MV-4-11 (cell line): ENCODE measurements at places on chromosomes 6 and 20.

- DNase-seq: no peak
Measured at GRCh38 chr6:28383235-28384142, 16.1 kb downstream of the ZSCAN12 start.

DNA sequence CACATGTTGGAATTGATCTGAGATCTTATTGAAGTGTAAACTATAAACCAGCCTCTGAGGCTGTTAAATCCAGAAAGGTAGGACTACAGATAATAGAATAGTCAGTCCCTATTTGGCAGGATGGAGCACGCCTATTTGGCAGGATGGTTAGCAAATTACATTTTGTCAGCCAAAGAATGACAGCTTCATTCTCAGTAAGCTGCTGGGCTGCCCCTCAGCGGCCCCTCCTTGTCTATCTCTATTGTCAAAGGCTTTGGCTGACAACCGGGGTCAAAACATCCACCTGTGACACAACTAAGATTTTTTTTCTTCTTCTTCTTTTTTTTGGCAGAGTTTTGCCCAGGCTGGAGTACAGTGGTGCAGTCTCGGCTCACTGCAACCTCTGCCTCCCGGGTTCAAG lies 123.4 kb upstream of the ECI2 start:
- DNase-seq: no peak

DNA sequence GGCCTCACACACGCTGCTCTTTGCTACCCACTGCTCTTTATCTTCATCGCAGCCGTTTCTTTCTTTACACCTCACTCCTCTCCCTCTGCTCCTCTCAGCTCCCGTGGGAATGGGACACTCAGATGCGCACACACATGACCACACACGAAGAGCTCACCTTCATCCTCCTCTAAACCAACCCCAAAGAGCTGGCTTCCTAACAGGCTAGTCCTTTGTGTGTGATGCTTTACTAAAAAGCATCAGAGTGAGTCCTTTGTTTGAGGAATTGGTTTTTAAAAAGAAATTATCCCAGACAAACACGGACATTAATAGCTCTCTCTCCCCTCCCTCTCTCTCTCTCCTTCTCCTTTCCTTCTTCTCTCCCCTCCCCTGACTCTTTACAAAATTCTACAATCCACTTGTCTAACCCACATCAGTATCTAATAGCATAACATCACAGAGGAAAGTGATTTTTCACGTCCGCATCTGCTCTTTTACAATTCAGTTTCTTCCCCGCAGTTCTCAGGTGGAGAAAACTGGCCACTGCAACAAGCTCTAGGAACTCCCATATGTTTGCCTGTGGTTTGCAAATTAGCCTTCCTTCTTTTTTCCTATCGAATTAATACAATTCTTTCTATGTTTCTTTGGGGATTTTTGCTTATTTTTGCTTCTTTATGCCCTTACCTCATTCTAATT lies 306.8 kb upstream of the CNR1 start:
- DNase-seq: no peak

DNA sequence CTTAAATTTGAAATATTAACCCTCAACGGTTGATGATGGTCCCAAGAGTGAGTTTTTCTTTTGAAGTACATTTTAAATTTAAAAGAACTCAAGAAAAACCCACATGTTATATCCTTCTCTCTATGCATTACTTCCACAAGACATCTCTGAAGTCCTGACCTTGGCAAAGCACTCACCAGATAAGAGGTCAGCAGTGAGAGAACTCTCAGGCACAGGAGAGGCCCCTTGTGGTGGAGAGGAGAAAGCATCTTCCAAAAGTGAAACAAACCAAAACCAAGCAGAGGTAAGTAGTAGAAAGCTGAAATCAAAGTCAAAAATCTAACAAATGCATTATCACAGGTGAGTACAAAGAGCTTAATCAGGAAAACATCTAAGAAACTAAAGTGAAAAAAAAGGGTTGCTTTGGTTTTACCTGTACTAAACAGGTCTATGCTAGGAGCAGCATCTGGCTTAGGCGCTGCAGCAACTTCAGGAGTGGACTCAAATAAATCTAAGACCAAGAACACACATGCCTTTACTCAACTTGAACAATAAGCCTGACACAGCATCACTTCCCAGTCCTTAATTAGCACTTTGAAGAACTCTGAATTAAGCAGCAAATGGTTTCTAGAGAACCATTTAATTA lies 80.5 kb downstream of the PRSS35 start:
- DNase-seq: peak; percentile 67

- peak; percentile 60 for DNase-seq
Measured at GRCh38 chr6:163554663-163555062, 140.1 kb downstream of the QKI start.

GRCh38 chr6:31122791-31123706 lies 2.8 kb upstream of the CDSN start:
- no peak for DNase-seq

DNA sequence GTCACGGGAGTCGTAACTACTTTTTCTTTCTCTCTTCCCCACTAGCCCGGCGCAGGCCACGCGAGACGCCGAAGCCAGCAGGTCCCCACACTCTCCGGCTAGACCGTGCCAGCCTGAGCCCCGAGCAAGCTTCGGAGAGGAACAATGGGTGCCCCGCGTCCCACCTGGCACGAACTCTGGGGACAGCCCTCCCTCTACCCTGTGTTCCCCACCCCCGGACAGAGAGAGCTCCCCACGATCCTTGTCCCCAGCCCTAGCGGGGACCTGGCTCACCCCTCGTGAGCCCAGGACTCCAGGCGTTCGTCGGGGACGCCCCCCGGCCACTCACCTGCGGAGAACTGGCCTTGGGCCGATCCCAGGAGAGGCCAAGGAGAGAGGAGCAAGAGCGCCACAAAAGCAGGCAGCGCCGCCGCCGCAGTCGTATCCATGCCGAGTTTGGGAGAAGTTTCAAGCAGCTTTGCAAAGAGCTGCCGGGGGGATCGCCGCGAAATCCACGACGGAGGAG lies 416 bp downstream of the PTPRK start:
- no peak for DNase-seq

DNA sequence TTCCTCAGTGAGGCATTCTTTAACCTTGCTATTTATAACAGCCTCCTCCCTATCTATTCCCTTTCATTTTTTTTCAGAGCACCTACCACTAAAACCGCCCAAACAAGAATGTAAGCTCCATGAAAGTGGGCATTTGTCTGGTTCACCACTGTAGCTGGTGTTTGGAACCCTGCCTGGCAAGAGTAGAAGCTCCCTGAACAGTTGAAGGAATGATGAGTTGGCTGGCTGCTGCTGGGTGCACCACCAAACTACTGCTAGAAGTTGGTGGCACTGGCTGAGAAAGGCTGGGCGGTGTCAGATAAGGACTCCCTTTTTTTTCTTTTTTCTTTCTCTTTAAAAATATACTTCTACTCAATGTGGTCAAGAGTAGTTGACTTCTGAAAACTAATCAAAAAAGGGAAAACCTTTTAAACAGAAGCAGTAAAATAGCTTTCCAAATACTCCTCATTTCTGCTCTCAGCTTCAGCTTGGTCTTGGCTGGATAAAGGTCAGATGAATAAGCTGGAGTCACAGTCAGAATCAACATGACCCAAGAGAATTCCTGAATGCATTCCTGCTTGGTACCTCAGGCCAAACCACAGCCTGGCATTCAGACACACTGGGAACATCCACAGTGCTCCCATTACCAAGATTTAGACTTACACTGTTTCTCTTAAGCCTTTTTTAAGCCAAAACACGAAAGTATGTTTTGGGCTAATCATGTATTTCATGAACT lies 38.0 kb downstream of the RTN4IP1 start:
- no peak for DNase-seq

DNA sequence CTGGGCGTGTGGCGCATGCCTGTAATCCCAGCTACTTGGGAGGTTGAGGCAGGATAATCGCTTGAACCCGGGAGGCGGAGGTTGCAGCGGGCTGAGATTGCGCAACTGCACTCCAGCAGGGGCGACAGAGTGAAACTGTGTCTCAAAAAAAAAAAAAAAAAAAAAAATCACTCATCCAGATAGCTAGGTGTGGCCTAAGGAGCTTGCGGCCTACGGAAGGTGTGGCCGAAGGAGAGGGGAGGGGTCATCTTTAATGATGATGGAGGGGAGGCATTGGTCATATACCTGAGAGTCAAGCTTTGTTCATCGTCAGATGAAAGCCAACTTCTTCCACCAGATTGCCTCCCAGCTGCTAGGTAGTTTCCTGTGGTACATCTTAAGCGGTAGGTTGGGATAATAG lies 801 bp upstream of the PPARD start:
- DNase-seq: no peak

DNA sequence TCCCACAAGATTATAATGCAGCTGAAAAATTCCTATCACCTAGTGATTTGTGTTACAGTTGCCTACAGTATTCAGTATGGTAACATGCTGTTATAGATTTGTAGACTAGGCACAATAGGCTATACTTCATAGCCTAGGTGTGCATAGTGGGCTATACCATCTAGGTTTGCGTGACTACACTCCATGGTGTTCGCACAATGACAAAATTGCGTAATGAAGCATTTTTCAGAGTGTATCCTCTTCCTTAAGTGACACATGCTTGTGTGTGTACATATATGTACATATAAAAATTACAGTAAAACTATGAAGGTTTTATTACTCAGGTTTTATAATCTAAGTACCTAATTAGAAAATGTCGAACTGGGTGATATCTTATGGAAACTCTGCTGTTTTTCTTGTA lies 133.0 kb downstream of the FARS2 start:
- peak; percentile 8 for DNase-seq

DNA sequence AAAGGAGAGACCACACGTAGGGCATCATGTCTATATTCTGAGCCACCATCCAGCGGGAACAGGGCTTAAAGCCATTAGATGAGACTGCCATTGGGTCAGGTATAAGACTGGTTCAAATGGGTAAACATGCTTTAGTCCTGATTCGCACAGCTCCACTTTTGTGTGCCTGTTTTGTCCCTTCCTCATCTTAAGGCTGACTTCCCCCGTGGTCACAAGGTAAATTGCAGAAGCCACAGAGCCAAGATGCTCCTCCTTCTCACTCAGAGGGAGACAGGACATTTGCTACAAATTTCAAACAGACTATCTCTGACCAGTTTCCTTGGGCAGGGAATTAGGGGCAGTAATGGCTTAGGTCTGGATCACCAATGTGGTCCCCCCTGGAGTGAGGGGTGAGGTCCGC lies 11.4 kb upstream of the IFNGR1 start:
- DNase-seq: peak; percentile 29

GRCh38 chr20:32580970-32581838 lies 3.9 kb downstream of the NOL4L start:
- peak; percentile 85 for DNase-seq

GRCh38 chr20:24766143-24766527 lies 182.9 kb upstream of the CST7 start:
- no peak for DNase-seq

DNA sequence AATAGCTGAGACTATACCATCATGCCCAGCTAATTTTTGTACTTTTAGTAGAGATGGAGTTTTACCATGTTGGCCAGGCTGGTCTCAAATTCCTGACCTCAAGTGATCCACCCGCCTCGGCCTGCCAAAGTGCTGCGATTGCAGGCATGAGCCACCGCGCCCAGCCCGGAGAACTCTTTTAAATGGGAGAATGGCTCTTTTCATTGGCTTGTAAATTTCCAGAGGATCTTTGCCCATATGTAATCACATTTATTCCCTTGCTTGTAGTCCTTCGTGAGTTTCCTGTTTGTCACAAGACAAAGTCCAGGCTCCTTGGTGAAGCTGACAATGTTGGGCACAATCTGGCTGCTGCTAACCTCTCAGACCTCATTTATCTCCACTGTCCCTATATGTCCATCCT lies 135.1 kb downstream of the CEP57L1 start:
- DNase-seq: no peak

- DNase-seq: peak; percentile 10
Measured at GRCh38 chr20:21632735-21633053, 72.8 kb upstream of the PAX1 start.

GRCh38 chr6:157268835-157269234 lies 54.5 kb downstream of the TMEM242 start:
- DNase-seq: no peak

GRCh38 chr6:155882527-155883333 lies 427.1 kb upstream of the NOX3 start:
- no peak for DNase-seq

DNA sequence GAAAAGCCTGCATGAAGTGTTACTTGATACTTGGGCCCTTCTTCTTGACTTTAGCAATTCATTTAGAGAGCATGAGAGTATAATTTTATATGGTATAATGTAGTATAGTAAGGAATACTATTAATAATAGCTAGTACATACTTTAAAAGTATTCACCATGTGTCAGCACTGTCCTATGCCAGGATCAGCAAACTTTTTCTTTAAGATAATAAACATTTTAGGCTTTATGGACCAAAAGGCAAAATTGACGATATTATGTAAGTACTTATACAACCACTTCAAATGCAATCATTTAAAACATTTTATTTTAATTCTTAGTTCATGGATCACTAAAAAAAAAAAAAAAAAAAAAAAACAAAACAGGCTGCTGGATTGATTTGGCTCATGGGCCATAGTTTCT lies 163.9 kb downstream of the IBTK start:
- DNase-seq: no peak

DNA sequence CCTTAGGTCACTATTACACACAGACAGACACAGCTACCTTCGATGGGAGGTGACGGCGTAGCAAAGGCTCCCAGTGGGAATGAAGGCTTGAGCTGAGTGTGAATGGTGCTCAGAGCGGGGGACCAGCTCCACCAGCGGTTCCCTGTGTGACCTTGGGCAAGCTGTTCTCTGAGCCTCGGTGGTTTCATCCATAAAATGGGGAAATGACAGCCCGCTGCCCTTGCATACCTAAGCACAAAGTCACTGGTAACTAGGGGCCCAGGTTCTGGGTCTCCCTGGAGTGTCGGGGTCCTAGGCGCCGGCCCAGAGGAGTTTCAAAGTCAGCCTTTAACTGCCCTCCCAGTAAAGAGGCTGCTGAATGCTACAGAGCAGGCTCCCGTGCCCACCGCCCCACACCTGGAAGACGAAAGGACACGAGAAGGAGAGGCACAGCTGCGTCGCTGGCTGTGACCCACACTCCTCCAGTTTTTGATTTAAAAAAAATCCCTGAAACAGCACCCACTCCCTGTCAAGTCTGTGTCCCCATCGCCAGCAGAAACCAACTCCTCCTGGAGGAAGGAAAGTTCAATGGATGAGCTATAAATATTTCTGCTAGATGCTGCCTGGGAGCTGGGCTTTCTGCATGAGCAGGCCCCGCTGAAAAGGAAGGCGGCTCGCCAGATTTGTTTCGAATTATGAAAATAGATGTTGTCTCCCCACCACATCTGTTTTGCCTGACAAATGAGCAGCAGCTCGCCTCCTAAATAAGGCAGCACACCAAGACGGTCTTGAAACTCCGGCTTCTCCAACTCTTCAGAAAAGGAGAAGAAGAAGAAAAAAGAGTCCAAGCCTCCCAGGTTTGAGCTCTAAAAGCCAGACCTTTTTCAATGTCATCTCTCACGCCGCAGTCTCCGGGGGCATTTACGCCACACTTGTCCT lies 27.4 kb downstream of the PMEPA1 start:
- DNase-seq: no peak

DNA sequence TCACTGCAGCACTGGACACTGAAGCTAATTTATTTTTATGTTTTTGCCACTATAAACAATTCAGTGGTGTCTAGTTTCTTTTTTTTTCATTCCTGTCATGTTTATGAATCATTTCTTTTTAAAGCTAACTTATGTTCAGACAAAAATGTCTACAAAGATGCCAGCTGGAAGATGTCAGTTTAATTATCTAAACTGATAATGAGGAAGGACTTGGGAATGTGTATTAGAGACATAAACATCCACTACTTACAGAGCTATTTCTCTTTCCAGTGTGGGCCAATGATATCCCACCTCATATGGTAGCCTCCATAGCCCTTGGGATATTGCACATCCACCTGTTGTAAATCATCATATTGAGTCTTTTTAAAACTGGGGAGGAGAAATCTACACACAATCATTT lies 132.1 kb upstream of the FAM184A start:
- DNase-seq: no peak
